Stimulated activated CD8-positive, alpha-beta memory T cell treated with anti-CD3 and anti-CD28 coated beads, Interleukin-2, amount 100 ng/mL, for 48 hours (primary cell): ENCODE measurements at places on chromosomes 4 and X.

DNA sequence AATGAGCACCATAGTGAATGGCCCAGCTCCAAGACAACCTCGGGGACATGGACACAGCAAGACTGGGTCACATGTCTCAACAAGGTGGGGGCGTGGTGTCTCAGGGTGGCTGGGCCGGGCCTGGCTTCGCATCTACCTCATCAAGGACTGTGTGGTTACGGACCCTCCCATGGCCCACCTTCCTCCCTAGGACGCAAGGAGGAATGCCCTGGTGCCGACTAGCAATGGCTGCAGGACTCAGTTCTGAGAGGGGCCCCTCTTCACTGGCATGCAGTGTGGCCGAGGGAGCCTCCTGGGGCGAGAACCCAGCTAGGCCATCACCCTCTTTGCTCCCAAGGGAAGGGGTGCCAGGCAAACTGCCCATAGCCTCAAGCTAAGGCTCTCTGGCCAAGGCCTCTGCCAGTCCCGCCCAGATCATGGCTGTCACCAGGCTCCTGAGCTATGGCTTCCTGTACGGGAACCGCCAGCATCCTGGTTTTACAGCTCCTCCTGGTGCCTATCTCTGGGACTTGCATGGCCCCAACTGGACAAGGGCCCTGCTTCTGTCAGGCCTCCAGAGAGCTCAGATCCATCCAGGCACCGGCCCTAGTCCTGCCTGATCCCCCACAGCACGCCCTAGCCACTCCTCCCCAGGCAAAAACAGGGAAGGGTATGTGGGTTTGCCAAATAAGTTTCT, 218.0 kb upstream of the AGTR2 start:
- no peak for DNase-seq

GRCh38 chrX:119230850-119231249, 5.2 kb upstream of the PGRMC1 start:
- no peak for DNase-seq

- DNase-seq: no peak
Measured at GRCh38 chrX:129576539-129576938, 36.5 kb downstream of the OCRL start.

DNA sequence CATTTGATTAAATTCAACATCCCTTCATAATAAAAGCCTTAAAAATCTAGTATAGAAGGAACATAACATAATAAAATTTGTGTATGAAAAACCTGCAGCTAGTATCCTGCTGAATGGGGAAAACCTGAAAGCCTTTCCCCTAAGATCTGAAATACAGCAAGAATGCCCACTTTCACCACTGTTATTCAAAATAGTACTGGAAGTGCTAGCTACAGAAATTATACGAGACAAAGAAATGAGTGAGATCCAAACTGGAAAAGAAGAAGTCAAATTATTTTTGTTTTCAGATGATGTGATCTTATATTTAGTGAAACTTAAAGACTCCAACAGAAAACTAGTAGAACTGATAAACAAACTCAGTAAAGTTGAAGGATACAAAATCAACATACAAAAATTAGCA, 152.9 kb downstream of the RTL3 start:
- no peak for DNase-seq

DNA sequence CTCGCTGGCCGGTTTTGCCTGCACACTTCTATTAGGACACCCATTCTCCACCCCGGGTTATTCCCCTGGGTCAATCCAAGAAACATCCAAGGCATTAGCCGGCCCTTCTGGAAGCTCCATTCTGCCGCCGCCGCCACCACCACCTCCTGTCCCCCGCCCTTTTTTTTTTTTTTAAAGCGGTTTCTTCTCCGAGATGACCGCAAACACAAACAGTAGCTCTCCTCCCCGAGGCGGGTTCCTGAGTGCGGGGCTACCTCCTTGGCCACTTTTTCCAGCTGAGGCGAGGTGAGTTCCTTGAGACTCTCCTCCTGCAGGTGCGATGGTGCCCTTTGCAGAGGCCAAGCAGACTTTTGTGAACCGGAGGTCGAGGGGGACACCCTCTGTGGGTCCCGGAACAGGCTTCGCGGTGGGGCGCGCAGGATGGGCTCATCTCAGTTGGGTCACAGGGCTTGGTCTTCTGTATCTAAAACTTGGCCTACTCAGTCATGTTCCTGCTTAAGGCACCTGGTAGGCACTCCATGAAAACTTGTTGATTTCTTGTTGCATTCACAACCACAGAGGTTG, 930 bp downstream of the NWD2 start:
- no peak for DNase-seq

DNA sequence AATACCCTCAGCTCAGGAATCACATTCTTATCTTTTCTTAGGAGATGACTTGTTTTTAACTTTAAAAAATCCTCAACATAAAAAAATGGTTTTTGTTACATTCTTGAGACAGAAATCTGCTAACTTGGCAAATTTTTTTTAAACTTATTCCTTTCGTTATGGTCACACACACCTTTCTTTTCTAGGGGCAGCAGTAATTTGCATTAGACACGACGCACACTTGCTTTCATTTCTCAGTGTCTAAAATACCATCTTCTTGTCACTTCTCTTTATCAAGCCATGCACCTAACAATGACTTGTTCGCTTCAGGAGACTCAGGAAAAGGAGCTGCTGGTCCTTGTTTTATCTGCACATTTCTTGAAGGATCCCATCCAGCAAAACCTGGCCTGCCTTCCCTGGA, 112.6 kb upstream of the TBL1X start:
- DNase-seq: no peak
